Fibroblast of villous mesenchyme (primary cell): ENCODE measurements at places on chromosomes 1 and 21.

DNA sequence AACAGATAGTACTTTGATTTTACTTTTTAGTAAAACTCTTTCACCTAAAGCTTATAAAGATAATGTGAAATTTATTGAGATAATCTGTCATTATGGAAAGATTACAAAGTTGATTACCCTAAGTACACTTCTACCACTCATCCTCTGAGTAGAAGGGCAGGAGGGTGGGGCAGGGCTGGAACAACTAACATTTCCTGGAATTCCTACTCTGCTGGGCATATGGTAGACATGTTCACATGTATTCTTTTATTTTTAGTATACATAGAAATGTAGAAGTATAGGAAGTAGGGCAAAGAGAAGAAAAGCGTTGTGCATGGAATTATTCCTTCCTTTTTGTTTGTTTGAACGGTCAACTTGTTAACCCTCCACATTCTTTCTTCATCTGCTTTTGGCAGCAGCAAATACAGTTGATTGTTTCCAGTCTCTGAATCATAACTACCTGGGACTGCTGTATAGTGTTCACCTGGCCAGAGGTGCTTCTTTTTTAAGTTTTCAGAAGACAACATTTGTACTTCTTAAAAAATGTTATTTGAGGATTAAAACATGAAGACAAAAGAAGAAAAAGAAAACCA, 85.1 kb downstream of the POU2F1 start:
- no peak for DNase-seq

GRCh38 chr1:223234170-223234514, 91.1 kb upstream of the TLR5 start:
- no peak for DNase-seq

DNA sequence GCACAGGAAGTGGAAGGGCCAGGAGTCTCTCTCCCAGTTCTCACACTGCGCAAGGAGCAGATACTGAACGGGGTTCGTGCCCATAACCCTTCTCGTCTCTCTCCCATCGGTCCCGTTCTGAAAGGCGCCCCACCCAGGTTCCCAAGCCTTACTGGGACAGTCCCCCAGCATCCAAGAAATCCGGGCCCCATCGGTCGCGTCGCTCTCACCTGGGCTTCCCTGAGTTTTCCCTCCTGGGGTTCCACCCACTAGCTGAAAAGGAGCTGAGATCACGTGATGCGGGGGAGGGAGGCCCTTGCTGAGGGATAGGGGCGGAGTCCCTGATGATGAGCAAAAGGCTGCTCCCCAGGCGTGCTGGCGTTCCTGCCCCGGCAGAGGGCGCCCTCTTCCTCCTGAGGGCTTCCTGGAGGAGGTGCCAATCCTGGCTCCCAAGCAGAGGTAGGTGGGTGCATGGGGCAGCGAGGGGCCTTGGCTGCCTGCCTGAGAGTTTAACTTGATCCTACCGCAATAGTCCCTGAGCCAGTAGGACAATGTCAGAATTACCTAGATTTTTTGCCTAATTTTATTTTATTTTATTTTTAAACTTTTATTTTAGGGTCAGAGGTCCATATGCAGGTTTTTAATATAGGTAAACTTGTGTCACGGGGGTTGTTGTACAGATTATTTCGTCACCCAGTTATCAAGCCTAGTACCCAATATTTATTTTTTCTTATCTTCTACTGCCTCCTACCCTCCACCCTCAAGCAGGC, at the start of gene SPOCD1:
Gene SPOCD1, minus strand, starts transcription at position 271 of the 749 bp plus-strand sequence. CDS start 689 bp downstream, outside the sequence.
- DNase-seq, result peak; percentile 82

DNA sequence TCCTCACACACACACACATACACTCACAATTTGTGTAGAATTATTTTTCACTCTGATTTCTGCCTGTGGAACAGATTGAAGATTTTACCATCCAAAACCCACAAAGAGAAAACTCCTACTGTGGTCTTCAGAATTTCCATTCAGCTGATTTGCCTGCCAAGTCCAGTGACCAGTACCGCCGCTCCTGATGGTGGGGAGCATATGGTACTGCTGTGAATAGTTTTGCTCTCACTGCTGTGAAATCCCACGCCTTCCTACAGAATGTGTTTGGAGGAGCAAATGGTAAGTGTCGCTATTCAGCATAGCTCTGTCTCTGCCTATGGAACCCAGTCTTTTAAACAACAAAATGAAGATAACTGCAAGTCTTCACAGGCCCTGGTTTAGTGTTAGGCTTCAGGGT, 629.5 kb downstream of the LMO4 start:
- DNase-seq, result no peak

DNA sequence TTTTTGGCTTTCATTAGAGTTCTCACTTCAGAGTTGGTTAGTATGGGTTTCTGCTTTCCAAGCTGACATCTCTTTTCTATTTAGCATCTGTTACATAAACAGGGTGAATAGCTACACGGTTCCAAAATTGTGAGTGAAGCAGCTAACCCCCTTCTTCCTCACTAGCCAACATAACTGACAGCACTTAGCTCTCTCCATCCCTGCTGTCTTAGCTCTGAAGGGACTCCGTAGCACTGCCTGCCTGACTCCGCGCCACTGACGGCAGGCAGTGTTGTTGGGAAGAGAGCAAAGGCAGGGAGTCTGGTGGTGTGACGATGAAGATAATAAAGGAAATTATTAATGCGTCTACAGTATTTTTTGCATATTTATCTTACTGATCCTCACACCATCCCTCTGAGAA, 247.0 kb downstream of the PTBP2 start:
- DNase-seq, result no peak

- DNase-seq, result no peak
Measured at GRCh38 chr1:72117621-72118020, 164.7 kb downstream of the NEGR1 start.

- no peak for DNase-seq
Measured at GRCh38 chr1:211338224-211338620, 11.6 kb downstream of the TRAF5 start.
